AG09309 (cell line): ENCODE measurements at places on chromosomes 4 and X.
A peak's percentile ranks its signal among the peaks of the same experiment; 100 is the strongest.

- DNase-seq, result no peak
Observed at GRCh38 chr4:156377036-156377710, 423.5 kb upstream of the CTSO start.

- DNase-seq, result peak; percentile 40
Observed at GRCh38 chr4:38663090-38663800, 754 bp upstream of the KLF3 start.

- no peak for DNase-seq
Observed at GRCh38 chr4:168633064-168633463, 136.2 kb downstream of the PALLD start.

GRCh38 chrX:9271789-9272525, 192.9 kb upstream of the TBL1X start:
- DNase-seq, result peak; percentile 16

DNA sequence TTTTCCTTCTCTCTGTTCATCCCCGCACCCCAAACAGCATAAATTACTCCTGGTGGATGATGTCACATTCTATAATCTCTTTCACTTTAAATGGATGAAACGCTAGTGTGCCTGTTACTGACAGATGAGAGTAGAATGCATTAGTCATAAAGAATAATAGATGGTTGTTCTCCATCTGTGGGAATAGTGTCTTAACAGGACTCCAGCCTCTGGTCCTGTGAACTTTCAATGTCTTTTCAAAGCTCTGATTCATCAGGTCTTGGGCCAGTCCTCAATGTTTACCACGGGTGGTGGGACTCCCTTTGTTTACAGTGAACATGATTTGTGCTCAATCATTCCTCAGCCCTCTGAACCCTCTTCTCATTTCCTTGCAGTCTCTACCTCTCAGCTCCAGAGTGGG, 182.6 kb downstream of the GABRB1 start:
- DNase-seq, result peak; percentile 52
